PC-9 (cell line): ENCODE measurements at places on chromosomes 5 and 9. TPM values are rescaled to one million over a fixed set of nuclear protein-coding genes. Genes with fewer than 3 reads are reported as not detected.

The PRR7 gene
- total RNA-seq, result 22.2 and 31.7 TPM in 2 replicates

The CDC23 gene
- total RNA-seq, result 40.5 and 42.4 TPM in 2 replicates

The FOXI1 gene
- not detected in 2 replicates for total RNA-seq

DNA sequence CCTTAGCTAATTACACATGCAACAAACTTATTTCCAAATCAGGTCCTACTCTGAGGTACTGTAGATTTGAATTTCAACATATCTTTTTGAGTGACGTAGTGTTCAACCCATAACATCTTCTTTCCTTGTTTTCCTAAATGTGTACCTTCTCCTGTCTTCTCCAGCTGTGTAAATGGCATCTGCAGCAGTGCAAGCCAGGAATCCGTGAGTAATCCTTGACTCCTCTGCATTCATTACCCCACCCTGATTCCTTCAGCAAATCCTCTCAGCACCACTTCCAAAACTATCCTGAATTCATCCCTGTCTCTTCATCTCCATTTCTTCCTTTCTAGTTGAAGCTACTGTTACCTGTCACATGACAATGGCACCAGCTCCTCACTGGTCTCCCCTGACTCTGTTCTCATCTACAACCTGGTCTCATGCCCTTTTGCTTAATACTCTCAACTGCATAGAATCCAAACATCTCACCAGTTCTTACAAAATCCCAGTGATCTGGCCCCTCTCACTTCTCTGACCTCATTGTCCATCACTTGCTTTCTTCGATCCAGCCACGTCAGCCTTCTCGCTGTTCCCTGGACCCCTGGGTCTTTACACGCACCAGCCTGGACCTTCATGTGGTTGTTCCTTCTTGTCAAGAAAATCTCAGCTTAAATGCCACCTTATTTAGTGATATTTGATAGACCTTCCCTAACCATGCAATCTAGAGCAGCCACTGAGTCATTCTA, 14.6 kb upstream of the TRAF1 start:
- DNase-seq, result no peak

DNA sequence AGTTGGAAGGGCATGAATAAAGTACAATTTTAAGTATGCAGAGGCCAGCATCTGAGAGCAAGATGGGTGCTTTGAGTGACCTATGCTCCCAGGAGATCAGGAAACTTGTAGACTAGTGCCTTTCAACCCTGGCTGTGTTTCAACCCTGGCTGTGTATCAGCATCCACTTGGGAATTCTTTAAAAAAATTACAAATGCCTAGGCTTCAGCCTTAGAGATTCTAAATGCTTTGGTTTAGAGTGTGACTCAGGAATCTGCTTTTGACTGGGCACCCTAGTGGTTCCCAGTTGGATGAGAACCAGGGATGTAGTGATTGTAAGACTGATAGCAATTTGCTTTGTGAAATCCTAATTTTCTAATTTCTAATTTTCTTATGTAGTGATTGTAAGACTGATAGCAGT, 65.6 kb downstream of the RALGPS1 start:
- no peak for DNase-seq

DNA sequence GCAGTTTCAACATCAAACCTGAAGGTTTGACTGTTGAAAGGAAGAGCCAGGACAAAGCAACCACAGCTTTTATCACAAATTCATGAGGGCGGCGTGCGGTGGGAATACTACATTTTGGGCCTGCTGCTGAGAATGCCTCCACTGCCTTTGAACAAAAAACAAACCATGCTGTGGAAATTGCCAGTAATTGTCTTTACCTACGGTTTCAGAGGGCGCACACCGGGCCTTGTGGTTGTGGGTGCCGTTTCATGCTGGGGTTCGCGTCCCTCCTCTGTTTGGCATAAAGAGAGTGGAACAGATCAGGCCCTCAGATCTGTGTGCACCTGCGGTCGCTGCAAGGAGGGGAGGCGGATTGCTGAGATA, 27.6 kb upstream of the TCF7 start:
- DNase-seq, result no peak
